ENCODE measurements at places on chromosomes 7 and 10.

DNA sequence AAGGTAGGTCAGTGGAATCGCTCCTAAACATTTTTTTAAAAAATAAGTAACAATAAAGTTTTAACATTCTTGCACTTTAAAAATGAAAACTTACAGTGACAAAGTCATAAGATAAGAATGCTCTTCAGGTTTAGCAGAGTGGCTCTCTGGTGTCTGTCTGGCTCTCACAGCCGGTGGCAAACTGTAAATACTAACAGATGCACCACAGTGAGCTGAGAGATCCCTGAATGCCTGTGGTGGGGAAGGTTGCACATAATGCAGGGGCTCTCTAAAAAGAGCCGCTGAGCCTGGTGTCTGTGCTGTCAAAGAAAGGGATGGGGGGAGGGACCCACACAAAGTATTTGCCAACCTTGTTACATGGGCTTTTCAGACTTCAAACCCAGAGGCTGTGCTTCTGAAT is 498.3 kb downstream of the CCSER2 start:
- no peak for DNase-seq

DNA sequence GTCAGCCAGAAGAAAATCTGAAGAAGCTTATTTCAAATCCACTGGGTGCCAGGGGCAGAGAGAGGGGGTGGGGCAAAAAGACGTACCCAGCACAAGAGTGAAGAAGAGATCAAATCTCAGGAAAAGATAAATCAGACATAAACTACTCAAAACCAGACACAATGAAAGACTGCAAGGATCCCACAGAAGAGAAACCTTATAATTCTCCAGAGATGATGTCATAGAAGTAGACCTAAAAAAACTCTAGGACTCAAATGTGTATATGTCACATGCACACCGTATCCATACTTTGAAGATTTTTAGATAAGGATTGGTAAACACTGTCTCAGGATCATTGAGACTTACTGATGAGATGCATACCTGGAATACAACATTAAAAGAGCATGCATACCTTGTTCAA is 98.5 kb upstream of the PIK3CG start:
- DNase-seq, result no peak

DNA sequence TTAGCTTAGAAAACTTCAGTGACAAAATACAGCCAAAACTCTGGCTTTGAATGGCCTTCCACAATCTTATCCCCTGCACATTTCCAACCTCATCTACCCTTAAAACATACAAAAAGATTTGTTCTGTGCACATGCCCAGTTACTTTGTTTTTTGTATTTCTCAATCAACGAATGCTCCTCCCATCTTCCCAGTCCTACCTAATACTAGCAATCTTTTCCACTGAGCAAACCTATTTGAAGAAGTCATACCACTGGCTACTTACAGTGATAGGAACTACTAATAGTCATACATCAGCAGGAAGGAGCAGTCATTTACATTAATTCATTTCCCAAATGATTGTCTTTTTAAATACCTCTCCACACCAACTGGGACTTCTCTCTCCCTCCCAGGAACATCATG is 2.5 kb downstream of the USP54 start:
- no peak for DNase-seq

DNA sequence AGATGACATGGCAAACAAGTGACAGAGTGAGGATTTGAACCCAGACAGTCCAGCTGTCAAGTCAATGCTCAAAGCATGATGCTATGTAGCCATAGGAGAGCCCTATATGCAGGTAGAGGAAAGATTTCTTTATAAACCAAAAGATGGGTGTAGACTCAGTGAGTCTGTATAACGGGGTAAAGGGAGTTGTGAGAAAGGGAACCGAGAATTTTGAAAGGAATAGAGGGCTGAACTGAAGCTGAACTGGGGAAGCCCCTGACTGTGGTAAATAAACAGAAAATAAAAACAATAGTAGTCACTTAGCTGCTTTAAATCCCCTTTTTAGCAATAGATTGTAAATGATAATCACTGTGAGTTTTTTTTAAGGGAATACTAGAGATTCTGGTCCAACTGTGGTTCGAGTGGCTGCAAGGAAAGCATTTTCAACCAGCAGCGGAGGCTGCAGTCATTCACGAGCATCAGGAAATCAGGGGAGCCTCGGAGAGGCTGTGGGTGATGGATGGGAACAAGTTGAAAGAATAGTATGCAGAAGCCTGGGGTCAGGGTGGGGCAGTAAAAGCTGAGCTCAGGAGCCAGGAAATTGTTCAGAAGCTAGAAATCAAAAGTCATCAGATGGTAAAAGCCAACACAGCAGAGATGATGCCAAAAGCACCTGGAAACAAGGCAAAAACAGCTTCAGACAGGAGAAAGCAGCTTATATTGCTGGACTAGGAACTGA is 393.5 kb downstream of the GFRA1 start:
- no peak for DNase-seq

DNA sequence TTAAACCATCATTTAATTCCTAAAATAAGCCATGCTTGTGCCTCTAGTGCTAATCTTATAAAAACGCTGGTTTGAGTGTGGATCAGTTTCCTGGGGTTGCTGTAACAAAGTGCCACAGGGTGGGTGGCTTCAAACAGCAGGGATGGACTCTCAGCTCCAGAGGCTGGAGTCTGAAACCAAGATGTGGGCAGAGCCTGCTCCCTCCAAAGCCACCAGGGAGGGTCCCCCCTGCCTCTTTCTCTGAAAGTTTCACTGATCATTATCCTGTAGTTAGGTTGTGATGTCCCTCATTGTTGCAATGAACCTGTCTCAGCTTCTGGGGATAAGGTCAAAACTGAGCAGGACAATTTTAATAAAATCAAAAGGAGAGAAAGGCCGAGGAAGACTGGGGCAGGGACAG is 251.9 kb upstream of the TCERG1L start:
- DNase-seq, result no peak

Measured in endothelial cell (in vitro differentiated cells).